ENCODE measurements at places on chromosomes 2 and 18.

GRCh38 chr2:40680547-40680946, 228.7 kb upstream of the SLC8A1 start:
- DNase-seq, result no peak

GRCh38 chr2:71816815-71817214, 330.8 kb downstream of the CYP26B1 start:
- DNase-seq, result no peak

GRCh38 chr2:133674433-133675331, 106.4 kb upstream of the NCKAP5 start:
- DNase-seq, result no peak

GRCh38 chr2:170189757-170190156, 11.8 kb downstream of the MYO3B start:
- DNase-seq, result no peak

- DNase-seq, result no peak
These were observed 23.7 kb downstream of the CCDC88A start for GRCh38 chr2:55395724-55396605.

- DNase-seq, result no peak
These were observed 59.1 kb upstream of the NFATC1 start for GRCh38 chr18:79336556-79337142.

DNA sequence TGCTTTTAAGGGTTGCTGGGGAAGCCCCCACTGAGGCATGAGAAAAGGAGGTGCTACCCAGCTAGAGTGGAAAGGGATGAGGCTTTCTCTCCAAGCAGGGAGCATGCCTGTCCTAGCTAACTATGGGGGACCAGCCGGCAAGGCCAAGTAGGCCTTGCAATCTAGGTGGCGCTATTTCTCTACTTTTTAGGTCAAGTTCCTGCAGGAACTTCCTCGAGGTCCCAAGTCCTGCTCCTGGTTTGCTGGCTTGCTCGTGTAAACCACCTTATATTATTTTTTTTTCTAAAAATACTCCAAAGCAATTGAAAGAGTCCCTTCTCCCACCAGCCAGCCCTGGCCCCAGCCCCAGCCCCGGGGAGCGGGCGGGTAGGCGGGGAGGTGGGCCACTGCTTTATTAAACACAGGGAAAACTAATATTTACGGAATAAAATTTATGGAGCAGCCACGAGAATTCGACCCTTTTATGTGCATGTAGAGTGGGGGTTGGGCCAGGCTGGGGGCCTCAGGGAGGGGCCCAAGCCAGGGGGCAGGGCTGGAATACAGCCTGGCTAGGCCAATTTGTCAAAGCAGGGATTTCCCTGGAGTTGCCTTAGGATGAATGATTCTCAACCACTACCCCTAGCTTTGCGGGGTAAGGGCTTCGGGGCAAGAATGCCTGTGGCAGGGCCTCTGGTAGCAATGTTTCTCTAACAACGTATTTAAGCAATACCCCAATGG, 12.8 kb upstream of the IHH start:
- peak; percentile 57 for DNase-seq

DNA sequence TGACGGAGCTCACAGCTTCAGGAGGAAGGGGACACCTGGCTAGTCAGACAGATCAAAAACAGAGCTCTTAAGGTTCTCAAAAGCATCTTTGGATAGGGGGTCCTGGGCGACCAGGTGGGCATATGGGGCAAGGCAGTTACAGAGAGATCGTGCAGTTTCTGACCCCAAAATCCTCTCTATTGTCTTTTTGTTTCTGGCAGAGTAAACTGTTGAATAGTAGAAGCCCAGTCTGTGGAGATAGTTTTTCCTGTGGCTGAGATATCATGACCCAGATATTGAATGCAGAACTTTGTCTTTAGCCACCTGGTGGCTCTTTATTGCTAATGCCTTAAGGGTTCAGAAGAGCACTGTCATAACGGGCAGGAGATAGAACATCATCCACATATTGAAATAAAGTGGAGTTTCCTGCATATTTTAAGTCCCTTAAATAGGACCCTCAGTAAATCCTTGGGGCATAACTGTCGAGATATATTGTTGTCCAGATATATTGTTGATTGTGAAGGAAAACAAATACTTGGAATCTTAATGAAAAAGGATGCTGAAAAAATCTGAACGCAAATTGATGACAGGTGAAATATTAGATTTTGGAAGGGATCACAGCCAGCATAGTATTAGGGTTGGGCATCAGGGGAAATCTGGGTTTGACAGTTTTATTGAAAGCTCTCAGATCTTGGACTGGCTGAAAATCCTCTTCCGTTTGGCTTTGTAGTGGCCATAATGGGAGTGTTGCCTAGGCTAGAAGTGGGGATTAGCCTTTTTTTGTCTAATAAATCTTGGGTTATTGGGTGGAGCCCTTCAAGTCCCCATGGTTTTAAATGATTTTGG, 14.1 kb upstream of the ZDBF2 start:
- no peak for DNase-seq

DNA sequence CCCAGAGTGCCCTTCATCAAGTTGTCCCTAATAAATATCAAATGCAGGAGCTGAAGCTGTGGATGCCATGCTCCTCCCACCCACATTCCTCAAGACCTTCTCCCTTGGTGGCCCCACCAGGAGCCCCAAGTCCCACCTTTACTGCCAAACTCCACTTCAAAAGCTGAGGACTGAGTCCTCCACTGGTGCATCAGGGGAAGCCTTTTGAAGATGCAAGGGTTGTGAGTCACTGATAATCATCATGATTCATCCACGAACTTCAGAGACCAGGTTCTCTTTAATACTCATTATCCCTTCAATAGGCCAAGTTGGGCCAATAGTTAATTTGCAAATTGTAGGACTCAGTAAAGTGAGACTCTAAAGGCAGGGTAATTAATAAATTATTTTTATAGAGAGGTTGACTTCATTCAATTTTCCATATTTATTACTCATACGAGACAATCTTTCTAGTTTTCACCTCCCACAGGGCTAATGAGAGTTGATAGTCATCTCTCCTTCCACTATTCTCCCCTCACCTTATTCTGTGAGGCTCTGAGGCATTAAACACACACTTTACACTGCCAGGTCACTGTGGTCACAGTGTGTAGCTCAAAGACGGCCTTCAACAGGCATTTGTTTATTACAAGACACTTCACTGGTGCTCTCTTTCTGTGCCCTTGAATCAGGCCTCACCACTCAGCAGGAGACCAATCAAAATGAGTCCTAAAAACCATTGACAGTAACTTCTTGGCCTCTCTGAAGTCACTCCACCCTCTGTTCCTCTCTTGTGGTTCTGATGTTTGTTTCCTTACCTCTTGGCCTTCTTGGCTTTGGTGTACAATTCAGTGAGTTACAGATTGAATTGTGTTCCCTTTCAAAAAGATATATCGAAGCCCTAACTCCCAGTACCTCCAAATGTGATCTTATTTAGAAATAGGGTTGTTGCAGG, 99.9 kb downstream of the TRIB2 start:
- DNase-seq, result no peak

DNA sequence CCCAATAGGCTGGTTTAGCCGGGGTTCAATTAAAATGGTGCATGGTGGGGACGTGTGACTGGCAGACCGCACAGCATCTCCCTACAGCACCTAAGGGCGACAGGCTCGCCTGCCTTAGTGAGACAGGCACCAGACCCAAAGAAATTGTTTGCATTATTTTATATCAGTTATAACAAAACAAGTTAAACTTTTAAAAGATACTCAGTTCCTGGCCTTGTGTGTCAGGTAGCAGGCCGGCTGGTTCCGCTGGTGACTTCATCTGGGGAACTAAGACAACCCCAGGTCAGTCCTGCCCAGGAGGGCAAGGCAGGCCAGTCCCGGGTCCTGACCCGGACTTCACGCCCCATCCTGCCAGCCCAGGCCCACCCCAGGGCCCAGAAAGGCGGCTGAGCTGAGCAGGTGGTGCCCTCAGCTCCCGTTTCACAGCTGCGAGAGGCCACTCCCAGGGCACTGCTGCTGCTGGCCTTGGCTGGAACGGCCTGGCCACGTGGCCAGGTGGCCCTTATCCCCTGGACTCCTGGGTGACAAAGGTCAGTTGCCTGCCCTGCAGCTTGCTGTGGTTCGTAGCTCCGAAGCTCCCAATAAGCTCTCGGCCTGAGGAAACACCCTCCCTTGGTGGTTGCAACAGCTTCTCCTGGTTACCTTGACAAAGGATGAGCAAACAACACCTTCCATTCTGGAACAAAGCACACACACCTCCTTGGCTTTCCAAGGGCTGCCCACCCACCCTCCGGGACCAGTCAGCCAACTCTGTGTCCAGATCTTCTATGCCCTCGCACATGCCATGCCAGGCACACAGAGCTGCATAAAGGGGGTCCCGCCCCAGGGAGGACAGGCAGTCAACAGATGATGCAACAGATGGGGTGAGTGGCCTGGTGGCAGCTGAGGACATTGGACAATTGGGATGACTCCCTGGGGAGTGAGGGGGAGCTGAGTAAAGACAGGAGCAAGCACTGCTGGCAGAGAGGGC, 11.3 kb upstream of the AGXT start:
- no peak for DNase-seq

DNA sequence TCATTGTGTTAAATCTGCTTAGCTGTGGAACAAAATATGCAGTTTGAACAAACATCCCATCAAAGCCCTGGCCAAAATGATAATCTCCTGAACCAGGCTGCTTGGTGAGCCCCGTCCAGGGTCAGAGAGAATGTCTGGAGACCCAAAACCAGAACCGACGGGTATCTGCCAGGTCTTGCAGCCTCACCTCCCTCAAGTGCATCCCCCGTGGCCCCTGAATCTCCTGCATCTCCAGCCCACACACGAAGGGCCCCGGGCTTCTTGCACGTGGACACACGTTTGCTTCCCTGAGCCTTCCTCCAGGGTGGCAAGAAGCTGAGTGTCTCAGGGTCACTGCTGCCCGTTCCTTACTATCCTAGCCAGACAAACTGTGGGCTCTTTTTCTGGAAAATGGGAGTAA, 50.5 kb upstream of the PXDN start:
- no peak for DNase-seq

GRCh38 chr2:378364-378763, 90.5 kb upstream of the ALKAL2 start:
- DNase-seq, result no peak

DNA sequence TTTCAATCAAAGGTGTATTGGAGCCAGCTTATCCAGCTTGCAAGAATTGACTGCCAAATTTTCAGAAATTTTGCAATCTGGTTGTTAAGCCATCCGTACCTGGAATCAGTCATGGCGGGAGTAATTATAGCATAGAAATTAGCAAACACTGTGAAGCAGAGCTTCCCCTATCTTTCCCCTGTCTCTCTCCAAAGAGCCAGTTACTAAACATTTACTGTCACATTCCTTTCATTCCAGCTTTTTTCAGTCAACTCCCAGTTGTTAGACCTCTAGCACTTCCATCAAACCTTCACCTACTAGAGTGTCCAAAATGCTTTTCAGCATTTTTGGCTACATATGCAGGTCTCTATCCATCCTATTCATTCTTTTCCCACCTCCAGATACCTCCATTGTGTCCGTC, 137.4 kb downstream of the MC4R start:
- no peak for DNase-seq

DNA sequence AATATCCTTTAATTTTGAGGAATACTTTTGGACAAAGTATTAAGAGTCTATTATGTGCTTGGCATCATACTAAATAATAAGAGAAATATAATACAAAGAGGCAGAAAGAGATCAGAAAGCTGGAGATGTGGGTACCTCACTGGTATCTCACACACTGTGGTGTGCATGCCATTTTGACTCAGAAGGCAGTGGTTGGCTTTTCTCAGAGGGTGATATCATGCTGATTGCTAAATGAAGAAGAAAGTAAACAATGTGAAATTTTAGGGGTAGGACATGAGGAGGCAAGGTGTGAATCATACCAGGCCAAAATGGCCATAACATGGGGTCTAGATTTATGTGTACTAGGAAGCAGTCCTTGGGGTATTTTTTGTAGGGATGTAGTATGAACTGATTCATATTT, 16.6 kb upstream of the SPOPL start:
- DNase-seq, result no peak

GRCh38 chr2:200354833-200355751, 48.6 kb downstream of the SPATS2L start:
- no peak for DNase-seq

GRCh38 chr18:28114472-28114871, 62.5 kb downstream of the CDH2 start:
- DNase-seq, result no peak

DNA sequence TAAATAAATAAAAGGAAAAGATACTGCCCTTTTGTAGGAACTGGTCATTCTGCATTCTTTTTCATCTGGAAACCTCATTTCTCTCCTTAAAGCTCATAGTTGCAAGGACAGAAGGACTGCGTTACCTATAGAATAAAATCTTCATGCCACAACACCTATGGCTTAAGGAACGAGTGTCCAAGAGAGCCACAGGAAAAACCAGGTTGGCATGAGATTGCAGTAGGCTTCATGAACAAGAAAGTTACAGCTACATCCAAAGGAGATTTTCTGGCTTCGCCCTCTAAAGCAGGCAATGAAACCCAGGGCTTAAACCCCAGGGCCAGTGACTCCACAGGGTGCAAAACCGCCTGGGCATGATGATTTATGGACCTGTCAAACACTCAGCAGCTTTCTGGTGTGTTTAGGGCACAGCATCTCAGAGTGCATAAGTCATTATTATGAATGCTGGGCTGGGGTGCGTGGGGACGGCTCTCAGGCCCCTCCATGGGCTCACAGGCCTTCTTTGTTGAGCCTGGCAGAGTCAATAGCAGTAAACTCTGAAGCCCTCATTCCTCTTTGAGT, 30.7 kb upstream of the PIEZO2 start:
- no peak for DNase-seq

GRCh38 chr2:85089585-85089984, 43.6 kb upstream of the TCF7L1 start:
- no peak for DNase-seq

- DNase-seq, result no peak
These were observed 1.3 kb downstream of the USP34 start for GRCh38 chr2:61469424-61470121.

- DNase-seq, result no peak
These were observed 55.5 kb upstream of the RNF152 start for GRCh38 chr18:61948281-61948741.

- DNase-seq, result no peak
These were observed 207.0 kb downstream of the TWIST2 start for GRCh38 chr2:239054921-239055320.

GRCh38 chr18:35289727-35290093, 319 bp downstream of the ZSCAN30 start:
- DNase-seq, result no peak

DNA sequence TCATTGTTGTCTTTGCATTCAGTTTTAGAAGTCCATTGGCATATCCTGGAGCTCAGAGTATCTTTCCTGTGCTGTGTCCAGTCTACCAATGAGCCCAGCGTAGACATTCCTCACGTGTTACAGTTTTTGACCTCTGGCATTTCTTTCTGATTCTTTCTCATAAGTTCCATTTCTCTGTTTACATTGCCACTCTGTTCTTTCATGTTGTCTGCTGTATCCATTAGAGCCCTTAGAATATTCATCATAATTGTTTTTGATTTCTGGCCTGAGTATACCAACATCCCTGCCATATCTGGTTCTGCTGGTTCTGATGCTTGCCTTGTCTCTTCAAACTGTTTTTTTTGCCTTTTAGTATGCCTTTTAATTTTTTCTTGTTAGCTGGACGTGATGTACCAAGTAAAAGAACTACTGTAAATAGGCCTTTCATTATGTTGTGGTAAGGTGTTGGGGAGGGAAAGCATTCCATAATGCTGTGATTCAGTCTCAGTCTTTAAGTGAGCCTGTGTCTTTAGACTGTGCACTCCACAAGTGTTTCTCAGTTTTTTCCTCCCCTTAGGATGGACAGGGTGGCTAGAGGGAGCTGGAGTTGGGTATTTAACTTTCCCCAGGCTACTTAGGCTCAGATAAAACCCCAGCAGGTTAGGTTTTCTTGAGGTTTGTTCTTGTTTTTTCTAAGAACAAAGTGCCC, 35.6 kb downstream of the CEP192 start:
- no peak for DNase-seq

Data from iPS DF 19.7 (cell line).